ENCODE measurements at places on chromosomes 2 and 18.
A peak's percentile ranks its signal among the peaks of the same experiment; 100 is the strongest.

GRCh38 chr2:53182601-53183000 is 585.0 kb upstream of the CHAC2 start:
- DNase-seq, result no peak

GRCh38 chr2:112010751-112011150 is 44.3 kb upstream of the TMEM87B start:
- no peak for DNase-seq

GRCh38 chr2:165011199-165011598 is 55.9 kb upstream of the SLC38A11 start:
- no peak for DNase-seq

DNA sequence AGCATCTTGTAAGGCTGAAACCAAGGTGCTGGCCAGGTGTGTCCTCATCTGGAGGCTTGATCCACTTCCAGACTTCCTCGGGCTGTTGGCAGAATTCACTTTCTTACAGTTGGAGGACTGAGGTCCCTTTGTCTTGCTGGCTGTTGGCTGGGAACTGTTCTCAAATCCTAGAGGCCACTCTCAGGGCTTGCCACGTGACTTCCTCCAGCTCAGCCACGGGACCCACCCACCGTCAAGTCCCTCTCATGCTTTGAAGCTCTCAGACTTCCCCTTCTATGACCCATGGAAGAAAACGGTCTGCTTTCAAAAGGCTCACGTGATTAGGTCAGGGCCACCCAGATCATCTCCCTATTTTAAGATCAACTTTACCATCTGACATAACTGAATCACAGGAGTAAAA is 77.1 kb downstream of the SMAD4 start:
- DNase-seq, result peak; percentile 21

GRCh38 chr2:232632229-232632903 is 1.0 kb upstream of the EFHD1 start:
- no peak for DNase-seq

DNA sequence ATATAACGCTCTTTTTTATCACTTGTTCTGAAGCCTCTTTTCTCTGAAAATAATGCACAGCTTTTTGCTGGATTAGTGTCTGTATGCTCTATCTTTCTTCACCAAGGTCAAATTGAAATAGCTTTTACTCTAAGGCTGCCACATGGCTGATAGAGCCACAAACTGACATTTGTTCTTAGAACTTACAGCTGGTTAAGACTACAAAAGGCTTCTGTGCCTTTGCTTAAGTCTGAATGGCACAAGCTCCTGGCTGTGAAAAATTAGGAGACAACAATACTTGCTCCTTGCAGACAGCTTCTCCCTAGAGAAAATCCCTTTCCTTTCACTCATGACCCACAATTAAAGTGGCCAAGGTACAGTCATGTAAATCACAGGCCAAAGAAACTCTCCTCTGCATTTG is 515.3 kb downstream of the DSC3 start:
- no peak for DNase-seq

GRCh38 chr2:31764169-31764568 is 183.4 kb upstream of the SRD5A2 start:
- DNase-seq, result no peak

DNA sequence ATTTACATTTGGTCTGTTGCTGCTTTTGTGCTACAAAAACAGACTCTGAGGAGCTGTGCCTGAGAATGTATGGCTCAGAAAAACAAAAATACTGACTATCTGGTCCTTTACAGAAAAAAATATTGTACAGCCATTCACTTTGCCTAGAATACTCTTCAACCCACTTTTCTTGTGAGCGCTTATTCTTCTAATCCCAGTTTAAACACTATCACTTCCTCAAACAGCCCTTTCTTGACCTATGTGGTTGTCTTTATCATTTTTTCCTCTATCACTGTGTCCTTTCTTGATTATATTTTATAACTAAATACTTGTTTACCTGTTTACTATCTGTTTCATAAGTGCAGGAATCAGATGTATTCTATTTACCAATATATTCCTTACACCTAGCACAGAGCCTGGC is 33.5 kb downstream of the CUL3 start:
- DNase-seq, result no peak

- DNase-seq, result no peak
Measured at GRCh38 chr2:71455741-71456569, 2.6 kb downstream of the DYSF start.

DNA sequence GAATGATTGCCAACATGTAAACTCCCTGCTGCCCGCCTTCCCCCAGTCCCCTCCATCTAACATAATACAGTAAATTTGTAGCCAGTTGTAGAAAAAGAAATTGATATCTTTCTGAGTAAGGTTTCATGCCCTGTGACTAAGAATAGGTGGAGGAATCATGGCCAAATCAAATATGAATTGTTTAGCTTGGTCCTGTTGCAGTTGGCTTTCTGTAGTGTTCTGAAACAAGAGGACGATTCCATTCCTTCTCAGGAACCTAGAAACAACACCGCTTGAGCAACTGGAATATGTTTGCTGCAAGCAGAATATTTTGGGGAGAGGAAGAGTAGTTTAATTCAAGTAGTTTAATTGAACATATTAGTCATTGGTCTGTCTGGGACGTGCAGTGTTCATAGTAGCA is 7.0 kb upstream of the DRC1 start:
- no peak for DNase-seq
